Cerebellum (tissue), 4 donors: ENCODE measurements at places on chromosomes 3 and 15. TPM values are rescaled to one million over a fixed set of nuclear protein-coding genes. Genes with fewer than 3 reads are reported as not detected.
A peak's percentile ranks its signal among the peaks of the same experiment; 100 is the strongest.

DNA sequence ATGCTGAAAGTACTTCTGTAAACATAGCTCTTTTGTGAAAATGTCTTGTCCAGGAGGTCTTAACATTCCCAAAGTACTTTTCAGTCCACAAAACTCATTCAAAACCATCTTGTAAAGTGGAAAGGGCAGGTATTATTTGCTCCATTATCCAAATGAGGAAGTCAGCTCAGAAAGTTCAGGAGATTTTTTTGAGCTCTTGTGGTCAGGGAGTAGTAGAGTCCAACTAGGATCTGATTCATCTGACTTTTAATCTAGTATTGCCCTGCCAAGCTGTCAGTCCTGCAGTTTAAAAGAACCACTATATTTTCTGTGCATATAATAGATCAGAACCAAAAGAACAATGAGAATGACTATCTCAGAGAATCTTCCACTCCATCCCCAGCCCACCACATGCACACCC lies 83.5 kb downstream of the FOXB1 start:
- DNase-seq = no peak

- no peak for DNase-seq
These were observed 37.0 kb downstream of the ABHD2 start for GRCh38 chr15:89125088-89125826.

GRCh38 chr3:160098261-160098908 lies 109.8 kb downstream of the IL12A start:
- DNase-seq = no peak

GRCh38 chr15:36815786-36816185 lies 236.4 kb downstream of the CDIN1 start:
- DNase-seq = no peak

DNA sequence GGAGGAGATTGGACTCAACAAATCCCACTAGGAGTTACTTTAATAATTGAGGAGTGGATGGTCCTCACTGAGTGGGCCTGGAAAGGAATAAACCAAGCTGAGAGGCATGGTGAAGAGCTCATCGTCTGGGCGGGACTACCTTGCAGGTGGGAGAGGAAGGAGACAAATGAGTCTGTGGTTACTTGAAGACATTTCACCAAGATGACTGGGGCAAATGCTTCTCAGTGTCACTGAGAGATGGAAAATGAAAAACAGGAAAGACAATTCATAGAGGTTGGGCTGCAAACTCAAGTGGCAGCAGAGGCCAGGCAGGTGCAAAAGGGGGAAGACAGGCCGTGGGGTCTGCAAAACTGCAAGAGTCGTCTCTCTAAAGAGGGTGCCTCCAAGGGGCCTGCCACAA lies 1.5 kb upstream of the ARHGAP31 start:
- no peak for DNase-seq

DNA sequence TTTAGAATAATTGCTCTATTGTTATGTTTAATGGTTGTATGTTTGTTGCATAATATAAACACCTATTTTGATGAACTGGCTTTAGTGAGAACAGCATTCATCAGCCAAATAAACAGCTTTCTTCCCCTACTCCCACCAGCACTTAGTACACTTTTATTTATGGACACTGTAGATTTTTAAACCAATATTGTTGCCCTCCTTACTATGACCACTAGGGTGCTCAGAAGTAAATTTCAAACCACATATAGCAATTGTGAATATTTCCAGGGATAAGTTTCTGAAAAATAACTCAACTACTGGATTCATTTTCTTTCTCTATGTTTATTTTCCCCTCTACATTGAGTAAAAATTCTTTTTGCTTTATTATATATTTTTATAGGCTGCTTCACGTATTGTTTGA lies 84.7 kb upstream of the PTX3 start:
- no peak for DNase-seq

GRCh38 chr3:99246010-99246654 lies 344.6 kb upstream of the DCBLD2 start:
- DNase-seq = no peak

- DNase-seq = peak; percentile 58
These were observed 28.1 kb upstream of the CNBP start for GRCh38 chr3:129211772-129212171.

DNA sequence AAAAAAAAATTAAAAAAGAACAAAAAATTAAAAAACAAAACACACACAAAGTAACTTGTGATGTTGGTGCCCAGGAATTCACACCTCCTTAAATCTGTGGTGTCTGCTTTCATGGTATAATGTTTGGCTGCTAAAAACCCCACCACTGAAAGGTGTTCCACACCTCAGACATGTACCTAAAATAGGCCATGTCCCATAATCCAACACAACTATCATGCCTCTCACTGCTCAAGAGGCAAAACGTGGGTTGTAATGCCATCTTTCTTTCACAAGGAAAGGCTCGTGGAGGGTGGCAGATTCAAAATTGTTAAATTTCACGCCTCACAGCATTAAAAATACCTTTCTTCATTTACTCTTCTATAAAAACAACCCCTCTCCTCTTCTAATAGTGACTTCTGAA lies 29.5 kb downstream of the MKRN2 start:
- no peak for DNase-seq

GRCh38 chr3:118808723-118809122 lies 225.9 kb downstream of the IGSF11 start:
- DNase-seq = no peak

DNA sequence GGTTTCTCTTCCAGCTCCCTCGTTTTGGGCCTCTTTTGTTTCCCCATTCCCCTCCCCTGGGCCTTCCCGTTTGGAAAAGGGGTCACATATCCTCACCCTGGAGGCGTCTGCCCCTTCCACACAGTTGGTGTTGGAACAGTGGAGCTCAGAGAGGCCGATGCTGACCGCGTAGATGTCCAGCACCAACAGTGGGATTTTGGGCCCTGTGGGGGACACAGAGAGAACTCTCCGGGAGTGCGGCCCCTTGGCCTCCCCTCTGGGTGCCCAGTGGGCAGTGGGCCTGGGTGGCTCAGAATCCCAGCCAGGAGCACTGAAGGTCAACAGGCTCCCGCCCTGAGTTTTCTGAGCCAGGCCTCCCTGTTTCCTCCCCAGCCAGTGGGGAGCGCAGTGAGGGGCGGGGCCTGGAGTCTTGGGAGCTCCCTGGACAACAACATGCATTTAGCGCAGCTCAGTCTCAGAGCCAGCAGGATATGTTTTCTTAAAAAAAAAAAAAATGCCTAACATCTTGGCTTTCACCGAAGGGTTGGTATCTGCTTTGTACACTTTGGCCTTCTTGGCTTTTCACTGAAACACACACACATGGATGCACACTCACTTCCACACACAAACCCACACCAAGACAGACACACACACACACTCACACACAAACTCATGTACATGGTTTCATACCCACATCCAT lies 670 bp upstream of the ISLR start:
- DNase-seq = no peak

- no peak for DNase-seq
These were observed 52.2 kb downstream of the DNASE1L3 start for GRCh38 chr3:58158442-58159153.

DNA sequence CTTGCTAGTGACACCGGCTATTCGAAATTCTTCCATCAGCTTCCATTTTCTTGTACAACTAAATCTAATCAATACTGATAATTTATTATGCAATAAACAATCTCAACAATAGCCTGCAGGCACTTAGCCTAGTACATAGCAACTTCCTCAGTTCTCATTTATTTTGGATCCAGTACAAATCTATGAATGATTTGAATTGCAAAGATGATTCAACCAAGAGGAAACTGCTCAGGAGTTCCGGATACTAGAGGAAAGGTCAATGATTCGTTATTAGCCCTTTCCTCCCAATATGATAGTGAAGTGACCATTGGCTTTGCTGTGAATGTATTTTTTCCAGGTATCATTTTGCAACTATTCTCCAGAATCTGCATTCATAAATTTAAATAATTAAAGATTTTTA lies 827.0 kb downstream of the CADM2 start:
- no peak for DNase-seq

GRCh38 chr3:169818316-169818715 lies 5.6 kb upstream of the LRRC34 start:
- DNase-seq = no peak

DNA sequence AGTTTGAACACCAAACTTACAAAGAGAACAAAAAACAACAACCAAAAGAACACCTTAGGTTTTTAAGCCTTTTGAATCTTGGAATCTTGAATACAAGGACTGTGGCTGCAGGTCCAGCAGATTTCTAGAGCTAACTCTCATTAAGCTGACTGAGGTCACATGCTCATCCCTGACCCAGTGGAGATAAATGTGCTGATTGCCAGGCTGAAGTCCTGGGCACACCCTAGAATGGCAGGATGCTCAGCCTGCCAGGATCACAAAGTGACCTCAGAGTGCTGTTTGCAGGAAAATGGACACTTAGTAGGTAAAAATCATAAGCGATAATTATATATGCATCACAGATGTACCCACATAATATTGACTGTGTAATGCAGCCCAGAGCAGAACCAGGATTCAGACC lies 245.3 kb upstream of the NR2E3 start:
- DNase-seq = no peak

DNA sequence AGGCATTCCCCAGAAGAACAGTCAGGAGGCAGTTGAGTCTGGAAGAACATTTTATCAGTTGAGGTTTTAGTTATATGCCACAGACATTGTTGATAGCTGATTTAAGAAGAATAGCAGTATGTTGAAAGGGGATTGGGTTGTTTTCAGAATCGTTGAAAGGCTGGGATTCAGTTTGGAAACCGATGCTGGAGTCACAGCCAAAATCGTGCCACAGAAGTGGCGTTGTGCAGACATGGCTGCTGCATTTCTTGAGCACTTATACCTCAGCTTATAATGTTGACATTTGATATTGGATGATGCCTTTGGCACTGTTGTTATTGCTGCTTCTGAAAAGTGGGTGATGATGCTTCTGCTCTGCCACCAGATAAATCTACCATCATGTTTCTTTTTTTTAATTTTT lies 16.1 kb downstream of the SLMAP start:
- DNase-seq = no peak

- no peak for DNase-seq
These were observed 55.0 kb upstream of the SOX14 start for GRCh38 chr3:137709011-137709601.

DNA sequence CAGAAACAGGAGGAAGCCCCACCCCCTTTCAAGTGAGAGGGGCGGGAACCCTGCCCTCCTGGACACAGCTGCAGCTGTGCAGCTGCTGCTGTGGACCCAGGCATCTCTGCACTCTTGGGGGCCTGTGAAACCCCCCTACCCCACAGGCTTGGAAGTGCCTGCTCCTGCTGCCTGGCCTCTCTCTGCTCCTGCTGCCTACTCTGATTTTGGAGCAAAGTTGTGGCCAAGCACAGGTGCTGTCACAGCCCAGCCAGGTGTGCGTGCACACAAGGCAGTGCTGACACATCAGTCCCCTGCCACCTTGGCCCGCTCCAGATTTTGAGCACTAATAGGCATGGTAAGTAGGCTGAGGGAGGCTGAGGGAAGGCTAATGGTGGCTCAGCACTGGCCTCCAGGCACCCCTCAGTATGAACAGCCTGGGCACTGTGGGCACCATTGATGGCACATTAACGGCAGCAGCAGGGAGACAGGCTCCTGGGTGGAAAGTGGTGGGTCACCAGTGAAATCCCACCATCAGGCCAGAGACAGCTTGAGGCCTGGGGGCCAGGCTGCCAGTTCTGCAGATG lies 890.9 kb downstream of the GBE1 start:
- DNase-seq = no peak

- DNase-seq = peak; percentile 58
These were observed 114.8 kb downstream of the DLG1 start for GRCh38 chr3:197183582-197183981.

- DNase-seq = no peak
These were observed 71.1 kb upstream of the OXTR start for GRCh38 chr3:8840556-8840955.

- DNase-seq = no peak
These were observed 2.3 kb upstream of the TYRO3 start for GRCh38 chr15:41556677-41557076.

- DNase-seq = no peak
These were observed 22.9 kb upstream of the SMAD6 start for GRCh38 chr15:66679061-66679656.

- DNase-seq = no peak
These were observed 382 bp upstream of the COX17 start for GRCh38 chr3:119677641-119677934.

DNA sequence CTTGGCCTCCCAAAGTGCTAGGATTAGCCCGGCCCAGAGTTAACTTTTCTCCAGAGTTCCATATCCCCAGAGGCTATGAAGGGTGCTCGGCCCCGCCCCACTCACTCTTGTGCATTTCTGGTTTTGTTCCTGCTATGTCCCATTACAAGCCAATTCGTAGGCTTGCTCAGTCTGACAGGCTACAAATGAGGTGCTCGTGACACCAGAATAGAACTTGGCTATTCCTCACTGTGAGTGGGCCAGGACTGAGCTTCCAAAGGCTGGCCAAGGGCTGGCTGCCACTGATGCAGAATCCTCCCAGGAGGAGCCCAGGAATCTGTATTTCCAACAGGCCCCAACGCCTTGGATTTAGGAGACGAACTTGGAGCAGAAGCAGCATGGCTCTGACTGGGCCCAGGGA lies 282.7 kb upstream of the C2CD4B start:
- no peak for DNase-seq

DNA sequence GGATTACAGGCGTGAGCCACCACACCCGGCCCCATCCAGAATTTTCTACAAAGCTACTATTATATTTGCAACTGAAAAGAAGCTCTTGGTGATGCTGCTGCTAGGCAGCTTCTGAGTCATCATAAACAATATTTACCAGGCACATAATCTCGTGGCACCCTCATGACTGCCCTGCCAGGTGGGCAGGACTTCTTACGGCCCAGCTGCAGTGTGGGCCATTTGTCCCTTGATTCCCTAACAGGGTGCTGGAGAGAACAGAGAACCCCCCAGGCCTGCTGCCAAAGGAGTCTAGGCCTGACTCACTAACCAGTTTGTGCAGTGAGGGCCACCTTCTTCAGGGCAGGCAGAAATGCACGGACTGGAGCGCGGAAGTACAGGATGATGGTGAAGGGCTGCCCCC lies 4.9 kb downstream of the EPB42 start:
- no peak for DNase-seq

GRCh38 chr3:76415384-76415783 lies 624.5 kb upstream of the ROBO2 start:
- no peak for DNase-seq

- DNase-seq = no peak
These were observed 26.1 kb downstream of the TBC1D21 start for GRCh38 chr15:73899197-73900094.

- DNase-seq = no peak
These were observed 6.9 kb downstream of the GORASP1 start for GRCh38 chr3:39100500-39100886.

DNA sequence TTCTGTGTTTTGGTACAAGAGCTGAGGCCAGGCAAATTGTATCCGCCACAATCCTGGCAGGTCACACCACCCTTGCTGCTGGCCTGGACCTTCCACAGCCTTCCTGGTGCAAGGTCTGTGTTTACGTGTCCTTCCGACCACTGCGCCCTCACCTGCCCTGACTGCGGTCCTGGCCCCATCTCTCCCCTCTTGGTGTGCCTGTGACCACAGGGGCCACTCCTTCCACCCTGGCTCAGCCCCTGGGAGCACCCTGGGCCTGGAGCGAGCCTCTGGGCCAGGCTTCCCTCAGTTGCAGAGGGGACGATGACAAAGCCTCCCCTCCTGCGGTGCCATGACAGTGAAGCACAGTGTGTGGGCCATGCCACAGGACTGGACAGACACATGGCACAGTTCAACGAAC lies 104.5 kb downstream of the PLXNA1 start:
- DNase-seq = no peak

Gene CISH
- total RNA-seq = 1.4 TPM

Gene NAALADL2
- 17.5 TPM for total RNA-seq

Gene GRAMD1C
- 11.6 TPM for total RNA-seq

Gene CFAP100
- total RNA-seq = 1.8 TPM

Gene SYNPR
- 6.1 TPM for total RNA-seq

Gene AMOTL2
- 49.3 TPM for total RNA-seq

Gene PLA2G4D
- 0.09 TPM for total RNA-seq

Gene NR1I2
- 0.36 TPM for total RNA-seq

Gene FBXO40
- not detected for total RNA-seq

Gene GHRL
- 0.64 TPM for total RNA-seq
